ENCODE measurements at places on chromosomes 6 and 20.

DNA sequence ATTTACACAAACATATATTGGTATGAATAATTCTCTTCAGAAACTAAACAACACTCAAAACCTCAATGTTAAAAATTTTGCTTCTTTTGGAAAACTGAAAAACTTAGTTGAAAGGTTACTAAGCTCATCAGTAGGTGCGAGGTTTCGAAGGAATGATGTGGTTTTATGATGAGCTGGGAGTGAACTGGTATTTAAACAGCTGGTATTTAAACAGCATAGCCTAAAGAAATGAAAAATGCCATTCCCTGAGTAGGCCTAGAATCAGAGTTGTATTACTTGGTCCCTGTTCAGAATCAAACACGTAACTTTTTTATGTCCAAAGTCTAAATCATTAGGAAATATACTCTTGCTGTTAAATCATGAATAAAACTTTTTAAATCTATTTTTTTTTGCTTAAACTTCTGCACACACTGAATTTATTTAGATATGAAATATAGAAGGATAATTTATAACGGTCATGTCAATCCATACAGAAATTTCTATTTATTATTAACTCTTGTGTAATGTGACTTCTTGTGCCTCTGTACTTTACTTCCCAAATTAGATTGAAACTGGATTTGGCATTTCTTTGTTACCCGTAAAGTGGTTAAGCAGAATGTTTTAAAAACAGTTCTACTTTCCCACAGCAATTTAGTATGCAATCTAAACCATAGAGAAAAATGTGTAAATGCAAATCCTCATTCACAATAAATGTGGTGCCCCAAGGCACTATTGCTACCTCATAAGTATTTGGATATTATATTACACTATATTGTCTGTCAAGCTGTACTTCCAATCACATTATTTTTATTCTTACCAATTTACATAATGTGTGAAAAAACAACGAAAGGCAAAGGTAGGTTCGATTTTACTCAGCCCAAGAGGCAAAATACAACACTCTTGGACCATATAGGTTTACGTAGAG, 124.1 kb downstream of the HS3ST5 start:
- no peak overlapping the region for H3K27ac ChIP-seq
- no peak for DNase-seq
- H3K4me1 ChIP-seq = no peaks in the 10 kb centered on the region
- H3K4me3 ChIP-seq = no peak overlapping the region
- H3K36me3 ChIP-seq = no peaks in the 10 kb centered on the region

- no peaks in the 10 kb centered on the region for H3K27me3 ChIP-seq
- H3K27ac ChIP-seq = no peak overlapping the region
- DNase-seq = no peak
- H3K36me3 ChIP-seq = no peaks in the 10 kb centered on the region
These were observed 12.1 kb downstream of the SRXN1 start for GRCh38 chr20:640674-641515.

DNA sequence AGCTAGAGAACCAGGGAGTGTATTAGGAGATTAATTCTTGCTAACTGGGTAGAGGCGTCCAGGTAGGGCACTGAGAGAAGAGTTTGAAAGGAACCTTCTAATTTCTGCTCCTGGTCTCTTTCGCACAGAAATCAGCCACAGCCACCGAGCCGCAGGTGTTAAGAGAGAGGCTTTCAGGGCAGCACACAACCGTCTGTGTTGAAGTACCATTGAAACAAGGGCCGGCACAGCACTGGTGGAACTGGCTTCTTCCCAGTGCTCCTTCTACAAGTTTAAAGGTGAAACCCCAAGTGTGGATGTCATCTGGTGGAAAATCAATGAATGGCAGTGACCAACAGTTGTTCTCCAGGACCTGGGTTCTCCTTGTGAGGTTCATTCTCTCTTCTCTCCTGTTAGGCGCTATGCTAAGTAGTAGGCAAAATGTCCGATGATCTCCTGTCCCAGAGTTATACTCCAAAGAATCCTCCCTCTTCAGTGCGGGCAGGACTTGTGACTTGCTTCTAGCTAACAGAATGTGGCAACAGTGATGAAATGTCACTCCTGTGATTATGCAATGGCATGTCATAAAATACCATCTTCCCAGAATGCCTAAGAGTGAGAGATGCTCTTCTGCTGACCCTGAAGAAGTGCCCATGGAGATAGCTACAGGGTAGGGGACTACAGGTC, 15.0 kb upstream of the RIN2 start:
- no peak overlapping the region for H3K4me3 ChIP-seq
- no peak overlapping the region for H3K27ac ChIP-seq
- no peaks in the 10 kb centered on the region for H3K36me3 ChIP-seq
- peaks cover 2% of the 10 kb centered on the region for H3K4me1 ChIP-seq
- DNase-seq = no peak
- no peaks in the 10 kb centered on the region for H3K27me3 ChIP-seq

DNA sequence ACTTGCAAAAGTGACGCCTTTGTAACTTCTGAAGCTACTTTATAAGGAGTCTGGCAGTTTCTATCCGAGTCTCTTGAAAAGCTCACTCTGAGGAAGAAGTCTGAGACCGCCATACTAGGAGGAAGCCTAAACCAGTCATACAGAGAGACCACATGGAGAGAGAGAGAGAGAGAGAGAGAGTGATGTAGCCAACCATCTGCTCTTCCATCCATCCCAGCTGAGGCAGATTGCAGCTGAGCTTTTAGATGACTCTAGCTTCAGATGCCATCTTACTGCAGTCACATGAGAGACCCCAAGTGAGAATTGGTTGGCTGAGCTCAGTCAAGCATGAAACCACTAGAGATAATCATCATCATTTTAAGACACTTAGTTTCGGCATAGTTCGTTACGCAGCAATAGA, 15.0 kb upstream of the DTNBP1 start:
- DNase-seq = no peak
- H3K27me3 ChIP-seq = no peaks in the 10 kb centered on the region
- H3K4me3 ChIP-seq = no peak overlapping the region

DNA sequence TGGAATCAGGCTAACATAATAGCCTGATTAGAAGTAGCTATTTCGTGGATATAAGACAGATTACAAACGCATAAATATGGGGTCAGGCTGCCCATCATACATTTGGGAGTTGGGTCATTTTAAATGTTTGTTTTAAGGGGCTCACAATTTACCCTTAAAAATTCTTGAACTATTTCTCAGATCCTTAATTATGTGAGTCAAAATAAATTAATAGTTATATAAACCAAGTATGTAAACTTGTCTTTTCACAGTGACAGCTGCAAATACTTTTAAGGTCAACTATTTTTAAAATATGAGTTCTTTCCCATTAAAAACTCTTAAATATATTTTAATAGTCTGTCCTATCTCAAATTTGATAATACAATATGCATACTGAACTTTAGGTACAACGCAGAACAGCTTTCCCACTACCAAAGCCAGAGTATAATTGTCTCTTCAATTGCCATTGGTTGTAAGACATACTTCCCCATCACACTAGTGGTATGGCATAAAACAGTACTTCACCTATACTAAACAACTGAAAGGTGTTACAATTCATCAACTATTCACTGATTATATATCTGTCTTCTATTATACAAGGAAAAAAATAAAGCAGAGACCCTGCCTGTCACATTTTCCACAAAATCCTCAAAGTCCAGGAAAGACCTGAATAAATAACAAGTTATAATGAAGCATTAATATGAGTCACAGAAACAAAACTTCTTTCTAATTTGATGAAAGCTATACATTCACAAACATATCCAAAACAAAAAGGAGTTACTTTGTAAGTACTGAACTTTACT, 80.8 kb upstream of the COL21A1 start:
- no peak overlapping the region for H3K4me3 ChIP-seq
- H3K27ac ChIP-seq = no peak overlapping the region
- no peaks in the 10 kb centered on the region for H3K4me1 ChIP-seq
- DNase-seq = no peak
- no peaks in the 10 kb centered on the region for H3K36me3 ChIP-seq

GRCh38 chr6:43773050-43773979, 3.3 kb downstream of the VEGFA start:
- H3K4me3 ChIP-seq = no peak overlapping the region
- peaks cover 11% of the 10 kb centered on the region for H3K4me1 ChIP-seq
- no peak for DNase-seq
- peaks cover 9% of the 10 kb centered on the region for H3K36me3 ChIP-seq

DNA sequence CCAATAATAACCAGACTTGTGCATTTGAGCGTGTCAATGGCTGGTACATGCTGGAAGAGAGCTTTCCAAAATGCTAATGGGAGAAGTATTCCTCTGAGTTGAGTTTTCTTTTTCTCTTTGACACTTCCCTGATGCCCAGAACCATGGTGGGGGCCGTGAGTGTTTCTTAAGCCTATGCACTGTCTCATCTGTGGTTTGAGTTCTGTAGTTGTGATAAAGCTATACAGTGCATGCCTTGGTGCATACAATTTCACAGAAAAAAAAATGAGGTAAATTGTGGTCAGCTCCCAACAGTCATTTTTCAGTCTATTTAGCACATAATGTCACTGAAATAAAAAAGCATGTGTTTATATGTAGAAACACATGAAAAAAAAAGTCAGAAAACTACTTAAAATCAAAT, 204.8 kb downstream of the HDGFL1 start:
- no peak overlapping the region for H3K4me3 ChIP-seq
- no peaks in the 10 kb centered on the region for H3K36me3 ChIP-seq
- no peak for DNase-seq
- no peak overlapping the region for H3K27ac ChIP-seq

DNA sequence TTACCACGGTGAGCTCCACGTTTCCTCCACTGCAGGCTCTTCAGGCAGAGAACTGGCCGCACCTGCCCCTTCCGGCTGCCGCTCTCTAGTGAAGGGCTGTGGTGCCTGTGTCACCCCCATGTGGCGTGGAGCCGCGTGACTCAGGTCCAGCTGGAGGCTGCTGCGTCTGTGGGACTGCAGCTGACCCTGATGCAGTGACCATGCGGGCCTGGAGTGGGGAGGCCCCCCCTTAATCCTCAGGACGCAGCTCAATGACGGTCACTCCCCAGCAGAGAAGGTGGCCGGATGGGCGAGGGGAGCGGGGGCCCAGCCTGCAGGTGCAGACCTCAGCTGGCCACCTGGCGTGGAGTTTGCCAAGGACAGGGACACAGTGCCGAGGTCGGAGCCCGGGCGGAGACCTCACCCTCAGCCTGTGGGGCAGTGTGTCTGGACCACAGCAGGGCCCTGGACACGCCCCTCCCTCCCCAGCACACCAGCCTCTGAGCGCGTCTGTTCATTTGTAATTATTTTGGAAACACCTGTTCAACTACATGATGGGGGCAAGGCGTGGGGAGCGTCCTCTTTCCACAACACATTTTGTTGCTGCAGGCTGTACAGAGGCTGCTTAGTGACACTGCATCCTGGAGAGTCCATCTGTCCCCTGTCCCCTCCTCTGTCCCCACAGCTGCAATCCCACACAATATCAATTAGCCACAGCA, 10.7 kb downstream of the BHLHE23 start:
- no peaks in the 10 kb centered on the region for H3K36me3 ChIP-seq
- no peak overlapping the region for H3K27ac ChIP-seq
- H3K4me3 ChIP-seq = no peak overlapping the region
- H3K27me3 ChIP-seq = no peaks in the 10 kb centered on the region

DNA sequence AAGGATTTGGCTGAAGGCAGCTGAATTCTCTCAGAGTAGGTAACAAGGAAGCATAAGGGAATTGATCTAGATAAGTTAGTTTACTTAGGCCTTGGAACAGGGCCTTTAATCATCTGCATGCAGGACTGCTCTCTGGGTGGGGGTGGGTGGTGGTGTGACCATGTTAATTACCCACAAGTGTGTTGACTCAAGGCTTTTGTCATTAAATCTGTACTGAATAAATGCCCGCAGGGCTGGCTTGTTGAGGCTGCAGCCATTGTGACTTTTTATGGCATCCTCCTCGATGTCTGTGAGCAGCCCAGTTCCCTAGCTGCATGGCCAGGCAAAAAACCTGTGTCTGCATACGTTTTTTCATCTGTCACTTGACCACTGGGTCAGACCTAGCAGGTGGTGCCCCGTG, 63.5 kb upstream of the ASCC3 start:
- H3K36me3 ChIP-seq = no peaks in the 10 kb centered on the region
- H3K4me3 ChIP-seq = no peak overlapping the region
- H3K27ac ChIP-seq = no peak overlapping the region
- H3K27me3 ChIP-seq = no peaks in the 10 kb centered on the region
- H3K4me1 ChIP-seq = no peaks in the 10 kb centered on the region

Data from iPS DF 6.9 (cell line).